ENCODE measurements at places on chromosomes 1 and 21.

DNA sequence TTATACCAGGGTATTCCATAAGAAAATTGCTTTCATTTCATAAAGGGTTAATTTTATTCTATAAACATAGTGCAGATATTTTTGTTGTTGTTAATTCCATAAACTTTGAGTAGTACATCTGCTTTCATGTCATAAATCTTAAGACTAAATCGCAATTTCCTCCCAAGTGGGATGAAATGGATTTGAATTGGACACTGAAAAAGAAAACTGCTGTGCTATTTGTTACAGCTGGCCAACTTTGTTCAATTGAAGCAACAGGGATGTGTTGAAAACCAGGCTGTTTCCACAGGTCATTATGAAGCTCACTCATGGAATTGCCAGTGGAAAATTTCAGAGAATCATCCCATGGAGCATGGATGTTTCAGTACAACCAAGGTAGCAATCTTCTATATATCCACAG lies 252.5 kb upstream of the RGS18 start:
- no peak for DNase-seq

GRCh38 chr1:230123280-230124185 lies 56.5 kb downstream of the GALNT2 start:
- DNase-seq, result no peak

GRCh38 chr21:27740084-27740483 lies 773.2 kb upstream of the ADAMTS5 start:
- DNase-seq, result no peak

DNA sequence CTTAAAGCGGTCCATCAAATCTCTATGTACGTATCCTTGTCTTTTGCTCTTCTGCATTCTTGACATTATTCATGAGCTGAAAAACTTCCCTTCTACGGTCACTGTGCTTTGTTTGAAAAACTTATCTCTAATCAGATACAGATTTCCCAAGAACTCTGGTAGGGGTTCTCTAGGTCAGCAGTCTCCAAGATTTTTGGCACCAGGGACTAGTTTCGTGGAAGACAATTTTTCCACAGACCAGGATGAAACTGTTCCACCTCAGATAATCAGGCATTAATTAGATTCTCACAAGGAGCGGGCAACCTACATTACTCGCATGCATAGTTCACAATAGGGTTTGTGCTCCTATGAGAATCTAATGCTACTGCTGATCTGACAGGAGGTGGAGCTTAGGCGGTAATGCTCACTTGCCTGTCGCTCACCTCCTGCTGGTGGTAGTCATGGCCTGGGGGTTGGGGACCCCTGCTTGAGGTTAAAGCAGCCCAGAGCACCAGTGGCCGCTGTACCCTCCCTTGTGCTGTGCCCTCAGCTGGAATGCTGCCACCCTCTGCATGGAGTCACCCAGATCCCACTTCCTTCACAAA lies 30.8 kb downstream of the AK2 start:
- no peak for DNase-seq

DNA sequence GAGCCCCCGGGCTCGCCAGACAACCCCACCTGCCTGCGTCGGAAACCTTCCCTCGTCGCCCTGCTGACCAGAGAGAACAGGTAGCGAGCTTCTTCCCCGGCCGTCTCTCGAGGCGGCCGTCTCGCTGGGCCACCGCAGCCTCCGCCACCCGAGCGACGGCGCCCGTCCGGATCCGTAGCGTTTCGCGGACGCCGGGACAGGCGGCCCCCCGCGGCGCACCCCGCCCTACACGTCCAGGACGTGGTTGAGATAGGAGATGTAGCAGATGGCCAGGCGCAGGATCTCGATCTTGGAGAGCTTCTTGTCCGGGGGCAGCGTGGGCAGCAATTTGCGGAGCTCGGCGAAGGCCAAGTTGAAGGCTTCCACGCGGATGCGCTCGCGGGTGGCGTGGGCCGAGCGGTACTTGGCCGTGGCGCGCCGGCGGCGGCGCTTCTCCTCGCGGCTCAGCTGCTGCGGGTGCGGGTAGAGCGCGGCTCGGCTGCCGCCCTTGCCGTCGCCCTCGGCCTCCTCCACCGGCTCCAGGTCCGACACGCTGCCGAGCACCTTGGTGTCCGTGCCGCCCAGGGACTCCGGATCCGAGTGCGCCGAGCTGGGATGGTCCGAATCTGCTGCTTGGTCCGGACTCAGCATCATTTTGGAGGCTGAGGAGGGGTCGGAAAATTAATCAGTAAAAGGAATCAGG lies 3.0 kb downstream of the NHLH2 start:
- no peak for DNase-seq

DNA sequence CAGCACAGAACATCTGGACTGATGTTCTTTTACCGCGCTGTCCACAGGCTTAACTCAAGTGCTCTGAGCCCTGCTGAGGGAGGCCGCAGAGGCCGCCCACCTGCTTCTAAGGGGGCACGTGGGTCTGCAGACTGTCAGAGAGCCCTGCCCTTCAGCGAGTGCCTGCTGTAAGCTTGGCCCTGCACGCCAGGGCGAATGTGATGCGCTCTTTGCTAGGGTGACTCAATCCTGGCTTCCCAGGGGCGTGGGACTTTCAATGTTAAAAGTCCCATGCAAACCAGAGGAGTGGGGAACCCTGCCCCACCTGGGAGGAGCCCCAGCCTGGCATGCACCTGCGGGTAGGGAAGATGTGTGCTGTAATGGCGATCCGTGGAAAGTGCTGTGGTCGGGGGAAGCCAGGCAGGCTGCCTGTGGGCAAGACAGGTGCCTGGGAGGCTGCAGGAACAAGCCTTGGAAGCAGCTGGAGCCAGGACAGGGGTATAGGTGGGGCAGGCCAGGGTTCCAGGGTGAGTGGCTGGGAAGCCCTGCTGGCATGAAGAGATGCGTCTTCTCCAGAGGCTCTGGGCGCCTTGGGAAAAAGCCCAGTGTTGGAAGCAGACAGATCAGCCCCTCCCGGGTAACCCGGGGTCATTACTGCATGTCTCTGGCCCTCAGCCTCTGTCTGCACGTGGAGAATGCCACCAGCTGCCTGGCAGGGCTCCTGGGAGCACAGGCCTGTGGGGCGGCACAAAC lies 594 bp upstream of the PANK4 start:
- DNase-seq, result peak; percentile 13

GRCh38 chr1:66476774-66477173 lies 57.2 kb upstream of the SGIP1 start:
- DNase-seq, result no peak
